ENCODE measurements at places on chromosomes 5 and 9. TPM values are rescaled to one million over a fixed set of nuclear protein-coding genes. Genes with fewer than 3 reads are reported as not detected.
A peak's percentile ranks its signal among the peaks of the same experiment; 100 is the strongest.

GRCh38 chr5:71695071-71695470, 24.0 kb upstream of the CARTPT start:
- no peak for DNase-seq

- DNase-seq: peak; percentile 47
These were observed 130.8 kb upstream of the MAN2A1 start for GRCh38 chr5:109558952-109559351.

DNA sequence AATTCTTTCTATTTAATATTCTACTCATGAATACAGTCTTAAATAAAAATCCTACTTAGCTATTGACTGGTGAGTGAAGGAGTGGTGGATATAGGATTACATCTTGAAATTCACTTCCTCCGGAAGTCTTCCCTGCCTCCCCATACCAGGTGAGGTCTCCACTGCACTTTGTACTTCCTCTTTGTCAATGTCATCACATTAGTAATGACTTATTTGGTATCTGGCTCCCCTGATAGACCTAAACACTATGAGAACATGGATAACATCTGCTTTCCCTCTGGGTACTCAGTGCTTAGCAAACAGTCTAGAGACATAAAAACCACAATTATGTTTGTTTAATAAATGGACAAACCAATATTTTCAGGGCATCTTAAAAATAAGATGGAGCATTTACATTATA, 532.1 kb downstream of the PDE4D start:
- no peak for DNase-seq

The C9orf153 gene
- total RNA-seq: not detected

DNA sequence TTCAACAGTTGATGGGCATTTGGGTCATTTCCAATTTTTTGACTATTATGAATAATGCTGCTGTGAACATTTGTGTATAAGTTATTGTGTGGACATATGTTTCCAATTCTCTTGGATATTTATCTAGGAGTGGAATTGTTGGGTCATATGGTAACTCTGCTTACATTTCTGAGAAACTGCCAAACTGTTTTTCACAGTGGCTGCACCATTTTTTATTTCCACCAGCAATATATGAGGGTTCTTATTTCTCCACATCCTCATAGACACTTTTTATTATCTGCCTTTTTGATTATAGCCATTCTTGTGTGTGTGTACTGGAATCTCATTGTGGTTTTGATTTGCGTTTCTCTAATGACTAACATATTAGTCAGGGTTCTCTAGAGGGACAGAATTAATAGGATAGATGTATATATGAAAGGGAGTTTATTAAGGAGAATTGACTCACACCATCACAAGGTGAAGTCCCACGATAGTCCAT, 14.7 kb upstream of the MED27 start:
- DNase-seq: peak; percentile 67

DNA sequence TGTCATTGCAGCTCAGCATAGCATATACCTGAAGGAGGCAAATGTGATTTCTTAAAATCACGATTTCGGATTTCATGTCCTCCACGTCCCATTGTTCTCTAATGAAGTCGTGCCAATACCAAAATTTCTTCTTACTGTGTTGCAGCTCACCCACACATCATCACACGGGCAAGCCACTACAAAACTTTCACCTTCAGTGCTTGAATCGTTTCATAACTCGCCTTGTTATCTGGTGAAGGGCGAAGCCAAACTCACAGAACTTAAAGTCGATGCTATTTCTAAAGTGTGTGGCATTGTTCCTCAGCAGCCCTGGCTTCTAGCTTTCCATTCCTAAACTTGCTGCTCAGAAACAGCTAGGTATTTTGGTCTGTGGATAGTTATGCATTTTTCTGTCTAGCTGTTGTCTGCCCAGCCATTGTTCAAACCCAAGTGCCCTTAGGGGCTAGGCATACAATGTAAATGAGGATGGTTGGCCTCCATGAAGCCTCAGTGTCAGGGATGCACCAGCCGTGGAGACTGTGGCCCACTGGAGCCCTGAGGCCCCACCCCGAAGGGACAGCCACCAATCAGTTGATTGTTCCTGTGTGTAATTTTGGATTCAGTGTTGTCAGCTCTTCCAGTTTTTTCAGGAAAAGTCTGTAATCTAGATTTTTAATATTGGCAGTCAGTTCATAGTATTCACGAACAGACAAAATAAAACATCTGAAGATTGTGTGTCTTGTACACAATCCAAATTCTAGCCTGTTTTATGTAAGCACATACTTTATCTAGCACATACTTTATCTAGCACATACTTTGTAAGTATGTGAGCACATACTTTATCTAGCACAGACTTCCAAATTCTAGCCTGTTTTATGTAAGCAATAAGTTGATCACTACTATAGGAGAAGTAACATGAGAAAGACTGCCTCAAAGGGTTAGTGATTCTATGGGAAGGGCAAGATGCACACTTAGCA, 112.8 kb downstream of the DAPK1 start:
- peak; percentile 23 for DNase-seq

DNA sequence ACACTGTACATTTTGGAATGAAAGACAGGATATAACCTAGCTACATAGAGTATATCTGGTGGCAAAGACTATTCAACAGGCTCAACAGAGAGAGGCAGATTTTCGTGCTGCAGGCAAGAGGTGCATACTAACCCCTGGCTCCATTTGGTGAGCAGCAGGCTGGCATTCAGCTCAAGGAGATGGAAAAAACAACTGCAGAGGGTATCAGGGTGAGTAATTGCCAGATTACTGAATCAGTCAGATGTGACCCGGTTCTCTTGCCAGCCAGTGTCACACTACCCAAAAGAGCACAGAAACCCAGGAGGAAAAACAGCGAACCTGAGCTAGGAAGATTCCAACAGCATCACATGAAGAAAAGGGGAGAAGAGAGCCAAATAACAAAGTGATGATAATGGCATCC, 130.4 kb upstream of the PRLR start:
- DNase-seq: no peak

- DNase-seq: no peak
These were observed 177.6 kb upstream of the TLX3 start for GRCh38 chr5:171131497-171131896.

DNA sequence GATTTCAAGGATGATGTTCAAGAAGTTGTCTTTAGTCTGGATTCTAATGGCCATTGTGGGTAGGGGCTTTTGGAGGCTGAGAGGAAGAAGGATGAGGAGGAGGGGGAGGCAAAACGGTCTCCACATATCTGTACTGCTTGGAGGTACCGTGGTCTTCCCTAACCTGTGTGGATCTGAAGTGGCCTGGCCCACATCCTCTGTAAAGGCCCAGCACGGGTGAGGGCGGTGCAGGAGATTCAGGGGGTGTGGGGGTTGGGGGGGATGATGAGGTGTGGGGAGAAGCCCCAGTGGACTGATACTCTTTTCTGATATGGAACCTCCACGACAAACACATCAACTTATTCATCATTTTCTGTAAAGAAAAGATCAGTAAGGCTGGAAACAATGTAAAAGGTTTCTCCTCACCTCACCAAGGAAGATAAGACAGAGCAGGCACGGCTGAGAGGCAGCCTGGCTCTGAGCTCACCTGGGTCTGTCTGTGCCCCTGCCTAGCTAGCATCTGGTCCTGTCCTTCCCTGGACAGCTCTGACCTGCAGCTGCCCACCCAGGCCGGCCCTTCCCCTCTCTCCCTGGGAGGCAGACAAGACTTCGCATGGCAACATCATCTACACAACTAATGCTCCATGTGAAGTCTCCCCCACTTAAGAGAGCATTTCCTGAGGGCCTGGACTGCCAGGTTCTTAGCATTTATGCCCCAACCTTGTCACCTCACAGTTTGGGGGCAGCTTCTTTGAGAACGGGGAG, 5.6 kb upstream of the IL3 start:
- no peak for DNase-seq

DNA sequence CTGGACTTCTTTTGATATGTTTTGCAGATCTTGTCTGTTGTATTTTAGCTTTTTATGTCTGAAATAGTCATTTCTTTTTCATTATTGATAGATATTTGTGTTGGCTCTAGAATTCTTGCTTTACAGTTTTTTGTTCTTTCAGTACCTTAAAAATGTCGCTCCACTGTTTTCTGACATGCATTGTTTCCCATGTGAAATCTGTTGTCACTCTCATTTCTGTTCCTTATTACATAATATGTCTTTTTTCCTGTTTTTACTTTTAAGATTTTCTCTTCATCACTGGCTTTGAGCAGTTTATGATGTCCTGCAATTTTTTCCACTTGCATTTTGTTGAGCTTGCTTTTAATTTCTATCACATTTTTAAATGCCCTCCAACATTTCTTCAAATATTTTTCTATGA, 270.4 kb upstream of the TARS1 start:
- no peak for DNase-seq

DNA sequence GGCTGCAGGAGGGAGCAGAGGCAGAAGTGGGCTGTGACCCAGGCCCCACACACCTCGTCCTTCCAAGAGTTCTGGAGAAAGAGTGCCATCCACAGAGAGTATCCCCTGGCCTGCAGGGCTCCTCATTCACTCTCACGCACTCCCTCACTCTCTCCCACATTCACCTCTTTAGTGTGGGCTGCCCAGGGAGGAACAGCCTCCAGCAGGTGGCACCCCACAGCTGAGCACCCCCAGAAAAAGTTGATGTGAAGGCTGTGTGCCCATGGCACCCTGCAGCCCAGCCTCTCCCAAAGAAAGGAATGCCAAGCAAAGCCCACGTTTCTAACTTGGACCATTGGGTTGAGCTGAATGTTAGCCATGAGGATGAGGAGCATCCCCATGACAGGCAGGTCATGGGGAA, 4.5 kb upstream of the SHC3 start:
- no peak for DNase-seq

DNA sequence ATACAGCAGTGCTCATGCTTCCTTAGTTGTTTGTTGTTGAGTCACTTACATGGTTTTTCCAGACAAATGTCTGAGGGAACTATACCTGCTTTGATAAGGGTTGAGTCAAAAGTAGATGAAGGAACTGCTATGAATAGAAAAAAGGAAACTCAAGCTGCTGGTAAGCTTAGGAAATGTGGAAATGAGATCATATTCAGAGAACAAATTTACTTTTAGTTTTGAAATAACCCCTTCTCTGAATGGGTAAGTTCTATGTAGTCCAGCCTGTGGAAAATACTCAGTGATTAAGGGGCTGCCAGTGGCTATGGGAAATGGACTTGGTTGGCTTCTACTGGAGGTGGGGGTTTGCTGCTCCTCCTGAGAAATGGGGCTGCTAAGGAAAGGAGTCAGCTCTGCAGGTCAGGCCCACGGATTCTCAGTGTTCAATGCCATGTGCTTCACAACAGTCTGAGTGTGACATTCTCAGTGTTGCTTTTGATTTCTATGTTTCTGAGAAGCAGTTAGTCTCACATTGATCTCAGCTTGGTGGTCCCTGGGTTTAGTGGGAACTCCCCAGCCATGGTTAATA, 47.7 kb upstream of the GLRX start:
- no peak for DNase-seq
